Urothelium cell line (cell line): ENCODE measurements at places on chromosomes 7 and 10.

DNA sequence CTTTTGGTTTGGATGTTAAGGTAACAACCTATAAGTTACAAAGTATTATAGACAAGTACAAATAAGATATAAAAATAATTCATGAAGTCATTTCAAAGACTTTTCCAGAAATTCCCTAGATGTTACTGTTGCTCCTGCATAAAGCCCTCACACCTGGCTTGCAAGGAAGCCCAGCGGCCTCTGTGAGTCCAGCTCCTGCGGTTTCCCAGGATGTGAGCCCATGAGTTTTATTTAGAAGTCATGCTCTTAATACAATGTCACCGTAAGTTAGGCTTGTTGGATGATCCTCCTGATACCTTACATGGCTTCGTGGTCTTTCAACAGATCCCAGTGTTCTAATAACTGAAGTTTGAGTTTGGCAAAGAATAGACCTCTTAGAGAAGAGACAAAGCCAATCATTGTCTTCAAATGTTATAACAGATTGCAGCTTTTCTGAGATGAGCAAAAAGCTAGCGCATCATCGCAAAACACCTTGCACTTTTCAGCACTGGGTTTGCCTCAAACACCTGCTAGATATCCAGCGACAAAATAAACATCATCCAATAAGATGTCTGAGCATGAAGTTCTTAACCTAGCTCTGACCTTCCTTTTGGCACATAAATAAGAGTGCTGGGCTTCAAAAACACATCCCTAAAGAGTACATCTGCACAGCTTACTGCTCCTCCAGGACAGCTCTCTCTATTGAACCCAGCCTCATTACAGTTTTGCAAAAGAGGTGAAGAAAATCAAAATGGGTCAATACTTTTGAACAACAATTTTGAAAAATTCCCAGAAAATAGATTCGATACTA lies 3.6 kb downstream of the FAM171A1 start:
- no peak for DNase-seq

DNA sequence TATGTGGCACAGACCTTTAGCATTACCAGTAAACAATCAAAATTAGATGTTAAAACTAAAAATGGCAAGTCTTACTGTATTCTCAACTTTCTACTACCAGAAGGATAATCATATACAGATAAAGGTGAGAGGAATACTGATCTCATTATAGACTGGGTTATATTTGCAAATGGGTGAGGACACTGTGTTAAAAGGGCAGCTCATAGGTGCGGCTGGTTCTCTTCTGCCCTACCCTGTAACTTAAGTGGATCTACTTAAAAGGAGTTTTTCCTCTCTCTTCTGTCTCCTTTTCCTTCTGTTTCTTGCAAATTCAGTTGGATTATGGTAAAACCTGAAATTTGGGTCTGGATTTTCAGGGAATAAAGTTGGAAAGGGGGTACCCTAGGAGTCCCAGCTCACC lies 33.0 kb downstream of the WASL start:
- DNase-seq: no peak

- DNase-seq: no peak
These were observed 716 bp downstream of the SMARCD3 start for GRCh38 chr7:151247611-151248345.

- DNase-seq: peak; percentile 24
These were observed 38.6 kb downstream of the CDC14C start for GRCh38 chr7:48962821-48963505.

DNA sequence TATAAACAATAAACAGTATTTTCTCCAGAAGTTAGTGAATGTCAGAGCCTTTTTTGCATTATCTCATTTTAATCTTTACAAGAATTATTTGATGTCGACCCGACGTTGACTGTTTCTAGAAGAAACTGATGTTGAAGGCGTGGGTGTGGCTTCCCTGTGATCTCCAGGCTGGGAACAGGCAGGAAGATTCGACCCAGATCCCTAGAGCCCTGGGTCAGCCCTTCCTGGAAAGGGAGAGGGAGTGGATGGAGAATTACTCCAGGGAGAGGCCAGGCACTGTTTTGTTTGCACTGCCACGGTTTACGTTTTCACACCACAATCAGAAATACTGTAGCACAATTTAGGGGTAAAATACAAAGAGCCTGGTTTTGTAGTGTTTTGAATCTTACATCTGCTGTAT lies 133.1 kb downstream of the ADARB2 start:
- no peak for DNase-seq

- DNase-seq: peak; percentile 55
These were observed 6.2 kb upstream of the PIK3CG start for GRCh38 chr7:106858618-106859532.

DNA sequence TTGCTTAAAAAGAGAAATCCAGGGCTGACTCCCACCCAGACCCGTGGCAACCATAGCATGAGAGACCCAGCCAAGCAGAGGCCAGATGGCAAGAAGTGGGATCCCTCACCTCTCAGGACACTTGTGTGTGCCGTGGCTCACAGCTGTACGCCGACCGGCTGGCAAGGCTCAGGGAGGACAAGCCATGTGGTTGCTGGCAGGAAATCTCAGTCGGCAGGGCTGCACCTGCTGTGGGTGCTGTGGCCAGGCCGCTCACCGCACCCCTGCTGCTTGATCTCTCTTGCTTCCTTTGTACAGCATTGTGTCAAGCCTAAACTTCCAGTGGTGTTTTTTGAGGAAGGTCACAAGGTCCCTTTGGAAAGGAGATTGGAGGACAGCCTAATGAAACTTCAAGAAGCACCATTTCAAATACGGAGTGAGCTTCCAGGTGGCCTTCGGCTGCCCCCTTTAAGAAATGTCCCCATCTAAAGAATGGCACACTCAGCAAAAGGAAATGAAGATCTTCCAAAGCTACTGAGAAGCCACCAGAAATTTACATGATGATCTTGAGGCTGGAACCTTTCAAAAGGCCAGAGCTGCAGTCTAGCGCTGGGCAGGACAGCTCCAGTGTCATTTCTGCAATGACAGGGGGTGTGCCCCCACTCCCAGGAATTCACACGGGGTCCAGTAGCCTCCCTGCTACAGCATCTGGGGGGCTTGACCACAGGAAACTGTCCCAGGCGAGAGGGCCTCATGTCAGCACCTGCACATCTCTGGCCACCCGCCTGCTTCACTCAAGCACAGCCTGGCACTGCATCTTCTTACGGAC lies 409.0 kb upstream of the MGMT start:
- DNase-seq: no peak

DNA sequence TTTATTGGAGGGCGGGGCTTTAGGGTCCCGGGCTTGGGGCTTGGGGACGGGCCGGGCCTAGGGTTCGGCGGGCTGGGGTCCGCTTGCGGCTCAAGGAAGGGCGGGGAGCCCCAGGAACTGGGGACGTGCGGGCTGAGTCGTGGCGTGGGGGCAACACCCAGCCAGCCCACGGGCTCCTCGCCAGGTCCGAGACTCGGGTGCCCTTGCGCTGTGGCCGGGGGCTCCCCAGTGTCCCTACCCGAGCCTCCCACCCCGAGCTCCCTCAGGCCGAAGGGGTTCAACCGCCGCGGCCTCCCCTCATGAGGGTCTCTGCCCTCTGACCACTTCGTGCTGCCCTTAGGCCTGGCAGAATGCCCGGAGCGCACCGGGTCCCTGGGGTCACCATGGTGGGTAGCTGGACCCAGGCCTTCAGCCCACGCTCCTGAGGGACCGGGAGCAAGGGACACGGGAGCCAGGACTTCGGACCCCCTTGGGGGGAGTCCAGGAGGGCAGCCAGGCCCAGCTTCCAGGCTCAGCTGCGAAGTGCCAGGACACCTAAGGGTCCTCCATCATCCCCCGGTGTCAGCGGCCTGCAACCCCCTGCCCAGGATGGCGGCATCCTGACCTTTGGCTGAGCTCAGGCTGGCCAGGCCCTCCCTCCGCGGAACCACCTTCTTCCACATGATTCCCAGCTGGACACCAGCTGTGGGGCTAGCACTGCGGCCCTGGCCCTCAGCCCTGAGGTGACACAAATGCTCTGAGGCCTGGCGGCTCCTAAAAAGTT lies 524 bp upstream of the FUOM start:
- DNase-seq: no peak

DNA sequence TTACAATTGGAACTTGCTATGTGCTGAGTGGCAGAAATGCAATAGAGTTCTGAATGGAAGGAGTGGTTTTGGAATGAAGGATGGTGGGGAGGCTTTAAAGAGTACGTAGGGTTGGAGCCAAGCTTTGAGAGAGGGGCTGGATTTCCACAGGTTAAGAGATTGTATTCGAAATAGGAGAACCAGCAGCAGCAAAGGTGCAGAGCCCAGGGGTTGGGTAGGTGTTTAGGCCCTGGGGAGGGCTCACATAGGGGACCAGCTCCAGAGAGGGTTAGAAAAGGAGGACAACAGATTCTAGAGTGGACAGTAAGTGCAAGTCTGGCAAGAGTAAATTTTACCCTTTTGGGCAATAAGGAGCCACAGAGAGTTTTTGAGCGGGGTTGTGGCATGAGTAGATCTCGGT lies 297.2 kb downstream of the RPS24 start:
- no peak for DNase-seq

GRCh38 chr10:7391748-7392147 lies 19.1 kb downstream of the SFMBT2 start:
- DNase-seq: no peak

DNA sequence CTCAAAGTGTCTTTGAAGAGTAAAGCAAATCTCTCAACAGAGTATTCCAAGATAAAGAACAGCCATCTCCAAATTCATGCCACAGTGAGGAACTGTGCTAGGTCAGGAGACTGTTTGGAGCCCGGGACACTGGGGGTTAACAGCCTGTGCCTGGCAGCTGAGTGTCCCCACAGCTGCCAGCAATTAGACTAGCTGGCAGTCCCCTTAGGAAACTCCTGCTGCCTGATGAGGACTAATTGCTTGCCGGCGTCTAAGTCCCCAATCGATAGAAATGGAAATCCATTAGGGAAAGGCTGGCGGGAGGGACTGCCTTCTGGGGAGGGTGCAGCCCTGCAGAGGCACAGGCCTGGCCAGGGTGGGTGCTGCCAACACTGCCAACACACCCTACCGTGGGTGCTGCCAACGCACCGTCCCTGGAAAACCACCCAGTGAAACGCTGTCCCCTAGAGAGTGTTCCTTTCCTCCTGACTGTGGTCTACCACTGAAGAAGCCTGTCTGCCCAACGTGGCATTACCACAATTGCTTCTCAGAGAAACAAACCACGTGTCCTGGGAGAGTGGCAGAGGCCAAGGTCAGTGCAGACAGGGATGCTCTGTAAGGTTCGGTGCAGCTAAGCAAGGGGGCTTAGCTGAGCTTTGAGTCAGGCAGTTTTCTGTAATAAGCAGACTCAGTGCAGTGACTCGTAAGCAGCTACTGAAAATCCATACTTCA lies 60.8 kb downstream of the XRCC2 start:
- no peak for DNase-seq

- DNase-seq: no peak
These were observed 14.8 kb upstream of the ZC3HAV1 start for GRCh38 chr7:139124084-139124914.

- no peak for DNase-seq
These were observed 16.5 kb downstream of the CNOT4 start for GRCh38 chr7:135493362-135493761.
